NCI-H2029 (cell line): ENCODE measurements at places on chromosomes 7 and 10.

DNA sequence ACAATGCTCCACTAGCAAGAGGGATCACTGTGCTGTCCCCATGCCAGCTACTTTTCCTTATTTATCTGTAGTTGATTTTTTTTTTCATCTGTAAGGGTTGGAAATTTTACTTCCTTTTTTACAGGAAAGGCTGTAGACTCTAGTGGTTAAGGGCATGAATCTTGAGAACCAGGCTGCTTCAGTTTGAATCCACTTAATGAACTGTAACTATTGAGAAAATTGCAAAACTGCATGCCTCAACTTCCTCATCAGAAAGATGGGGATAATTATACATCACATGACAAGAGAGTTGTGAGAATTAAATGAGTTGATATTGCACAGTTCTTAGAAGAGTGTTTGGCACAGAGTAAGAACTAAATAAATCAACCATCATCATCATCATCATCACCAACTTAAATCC lies 106.4 kb upstream of the GSDME start:
- no peak for DNase-seq

GRCh38 chr7:114402876-114403635 lies 11.6 kb upstream of the FOXP2 start:
- no peak for DNase-seq

DNA sequence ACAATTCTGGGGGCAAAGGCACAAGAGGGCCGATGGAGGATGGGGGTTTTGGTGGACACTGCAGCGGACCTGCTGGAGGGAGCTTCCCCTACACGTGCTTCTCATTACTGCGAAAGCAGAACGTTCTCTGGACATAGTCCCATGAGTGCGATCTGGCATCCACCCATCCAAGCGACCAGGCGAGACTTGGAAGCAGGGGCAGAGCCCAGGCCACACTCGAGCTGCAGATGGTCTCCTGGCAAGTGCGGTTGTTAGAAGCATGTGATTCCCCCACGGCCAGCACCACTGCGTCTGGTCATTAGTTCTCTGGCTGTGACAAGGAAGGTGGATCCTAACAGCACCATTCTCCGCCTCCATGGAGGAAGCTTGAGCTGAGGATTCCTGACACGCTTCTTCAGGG lies 118.4 kb upstream of the TCERG1L start:
- DNase-seq = no peak

GRCh38 chr10:106997721-106998120 lies 166.8 kb downstream of the SORCS1 start:
- DNase-seq = no peak

- DNase-seq = no peak
Measured at GRCh38 chr7:90188281-90188680, 23.3 kb upstream of the STEAP2 start.

DNA sequence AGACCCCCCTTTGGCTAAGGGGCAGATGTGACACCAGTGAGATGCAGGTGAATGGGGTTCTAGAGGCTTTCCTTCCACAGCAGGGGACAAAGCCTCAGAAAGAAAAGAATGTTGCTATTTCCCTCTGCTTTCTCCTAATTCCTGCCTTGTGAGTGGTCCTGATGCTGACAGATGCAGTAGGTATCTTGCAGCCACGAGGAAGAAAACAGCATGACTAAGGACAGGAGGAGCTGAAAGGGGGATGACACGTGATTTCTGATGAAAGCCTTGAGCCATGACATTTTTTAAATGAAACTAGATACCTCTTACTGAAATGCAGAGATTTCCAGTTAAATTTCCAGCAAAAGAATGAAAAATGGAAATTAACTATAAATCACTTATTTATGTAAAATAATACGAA lies 92.4 kb downstream of the C1GALT1 start:
- no peak for DNase-seq

DNA sequence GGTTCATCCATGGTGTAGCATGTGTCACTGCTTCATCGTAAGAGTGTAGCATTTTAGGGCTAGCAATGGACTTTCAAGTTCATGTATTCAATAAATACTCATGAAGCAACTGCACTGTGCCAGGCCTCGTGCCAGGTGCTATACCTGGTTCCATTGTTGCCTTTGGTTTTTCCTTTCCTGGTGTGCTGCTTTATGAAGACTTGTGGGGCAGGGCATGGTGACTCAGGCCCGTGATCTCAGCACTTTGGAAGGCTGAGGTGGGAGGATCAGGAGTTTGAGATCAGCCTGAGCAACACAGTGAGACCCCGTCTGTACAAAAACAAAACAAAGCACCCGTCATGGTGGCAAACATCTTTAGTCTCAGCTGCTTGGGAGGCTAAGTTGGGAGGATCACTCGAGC lies 2.2 kb upstream of the CPA4 start:
- DNase-seq = no peak

- no peak for DNase-seq
Measured at GRCh38 chr10:129099992-129100391, 367.0 kb upstream of the MGMT start.
